ENCODE measurements at places on chromosomes 12 and 14. TPM values are rescaled to one million over a fixed set of nuclear protein-coding genes. Genes with fewer than 3 reads are reported as not detected.

GRCh38 chr14:22510527-22511110 is 78.4 kb downstream of the DAD1 start:
- peak; percentile 35 for DNase-seq

GRCh38 chr14:71891970-71892369 is 40.3 kb upstream of the RGS6 start:
- DNase-seq = no peak

The KCNK13 gene
- total RNA-seq = 0.17 TPM

- DNase-seq = no peak
Observed at GRCh38 chr12:6542209-6543009, 8.1 kb downstream of the GAPDH start.

The CLEC1A gene
- total RNA-seq = not detected

- DNase-seq = no peak
Observed at GRCh38 chr12:34598851-34599529, 576.7 kb downstream of the ALG10 start.

GRCh38 chr12:30753751-30754382 is 884 bp downstream of the CAPRIN2 start:
- DNase-seq = peak; percentile 12

DNA sequence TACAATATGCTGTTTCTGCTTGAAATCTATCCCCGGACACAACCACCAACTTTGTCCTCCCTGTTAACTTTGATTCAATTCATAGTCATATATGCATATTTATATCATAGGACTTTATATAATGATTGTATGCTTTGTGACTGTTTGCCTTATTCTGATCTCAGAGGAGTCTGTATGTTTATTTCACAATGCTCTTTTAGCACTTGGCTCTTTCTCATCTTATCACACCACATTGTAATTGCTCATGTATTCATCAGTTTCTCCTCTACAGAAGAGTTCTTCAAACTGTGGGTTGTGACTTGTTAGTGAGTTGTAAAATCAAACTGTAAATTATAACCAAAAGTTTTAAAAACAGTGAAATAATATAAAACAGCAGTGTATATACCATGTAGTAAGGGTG is 21.7 kb upstream of the PPM1A start:
- DNase-seq = no peak

GRCh38 chr14:65352964-65353530 is 59.5 kb upstream of the FUT8 start:
- DNase-seq = peak; percentile 88

DNA sequence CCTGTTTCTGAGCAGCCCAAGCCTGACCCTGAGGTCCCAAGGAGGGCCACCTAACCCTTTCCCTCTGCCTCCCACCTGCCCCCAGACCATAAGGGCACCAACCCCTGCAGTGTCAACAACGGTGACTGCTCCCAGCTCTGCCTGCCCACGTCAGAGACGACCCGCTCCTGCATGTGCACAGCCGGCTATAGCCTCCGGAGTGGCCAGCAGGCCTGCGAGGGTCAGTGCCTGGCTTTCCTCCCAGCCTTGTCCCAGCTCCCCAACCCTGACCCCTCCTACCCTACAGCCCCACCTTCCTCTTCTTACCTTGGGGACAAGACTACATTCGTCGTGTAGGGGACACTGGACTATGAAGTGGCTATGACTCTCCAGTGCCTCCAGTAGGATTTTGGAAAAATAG is 33.7 kb upstream of the LRP1-AS start:
- DNase-seq = no peak

DNA sequence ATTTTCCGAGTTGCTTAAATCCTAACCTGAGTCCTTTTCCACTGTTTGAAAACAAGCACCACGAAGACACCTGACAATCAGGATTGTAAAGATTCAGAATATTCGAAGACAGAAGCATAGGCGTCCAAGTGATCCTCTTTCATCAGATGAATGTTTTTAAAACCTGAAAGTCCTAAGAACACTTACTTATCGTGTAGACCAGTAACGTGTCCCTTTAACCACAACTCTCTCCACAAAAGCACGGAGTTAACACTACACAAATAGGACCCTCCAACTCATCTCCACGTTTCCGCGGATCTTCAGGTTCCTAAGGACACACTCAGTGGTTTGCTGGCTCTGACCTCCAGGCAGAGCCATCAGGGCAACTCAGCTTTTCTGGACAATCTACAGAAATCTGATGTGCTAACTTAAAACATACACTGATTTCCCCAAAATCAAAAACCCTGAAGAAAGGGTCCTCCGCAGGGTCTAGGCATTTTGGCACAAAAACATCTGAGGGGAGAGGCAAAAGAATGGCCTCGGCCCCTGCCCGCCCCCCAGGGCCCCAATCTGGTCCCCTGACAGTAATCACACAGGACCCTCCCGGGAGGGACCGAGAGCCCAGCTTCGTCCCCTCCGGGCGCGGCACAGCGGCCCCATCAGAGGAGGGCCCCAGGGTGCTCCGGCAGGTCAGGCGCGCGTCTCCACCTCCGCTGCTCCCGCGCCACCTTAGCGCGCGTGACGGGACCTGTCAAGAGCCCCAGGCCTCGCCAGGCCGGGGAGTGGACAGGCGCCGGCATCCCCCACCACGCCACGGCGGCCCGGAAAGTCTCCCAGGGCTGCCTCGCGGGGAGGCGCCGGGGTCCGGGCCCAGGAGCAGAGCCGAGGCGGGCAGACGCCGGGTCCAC is 925 bp downstream of the DICER1 start:
- peak; percentile 14 for DNase-seq

GRCh38 chr12:51740536-51740935 is 108.0 kb downstream of the FIGNL2 start:
- DNase-seq = no peak

DNA sequence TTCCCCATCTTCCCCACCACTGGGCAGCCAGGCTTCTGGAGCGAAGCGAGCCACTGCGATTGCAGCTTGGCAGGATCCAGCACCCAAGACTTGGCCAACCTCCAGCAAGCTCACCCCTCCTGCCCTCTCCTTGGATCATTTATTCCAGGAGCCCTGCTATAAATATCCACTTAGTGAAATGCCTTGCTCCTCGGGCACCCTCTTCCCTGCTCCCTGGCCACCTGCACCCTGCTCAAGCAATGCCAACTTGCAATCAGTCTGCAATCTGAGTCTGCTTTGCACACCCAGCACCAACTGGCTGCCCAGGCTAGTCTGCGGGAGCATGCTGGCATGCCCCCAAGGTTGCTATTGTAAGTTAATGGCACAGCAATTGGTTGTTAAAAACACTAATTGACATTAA is 666.0 kb downstream of the MED13L start:
- no peak for DNase-seq

- no peak for DNase-seq
Observed at GRCh38 chr12:62726471-62726980, 208.4 kb downstream of the PPM1H start.

DNA sequence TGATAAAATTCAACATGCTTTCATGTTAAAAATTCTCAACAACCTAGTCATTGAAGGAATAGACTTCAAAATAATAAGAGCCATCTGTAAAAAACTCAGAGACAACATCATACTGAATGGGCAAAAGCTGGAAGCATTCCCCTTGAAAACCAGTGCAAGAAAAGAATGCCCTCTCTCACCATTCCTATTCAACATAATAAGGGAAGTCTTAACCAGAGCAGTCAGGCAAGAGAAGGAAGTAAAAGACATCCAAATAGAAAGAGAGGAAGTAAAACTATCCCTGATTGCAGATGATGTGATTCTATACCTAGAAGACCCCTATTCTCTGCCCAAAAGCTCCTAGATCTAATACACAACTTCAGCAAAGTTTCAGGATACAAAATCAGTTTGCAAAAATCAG is 52.9 kb downstream of the APOBEC1 start:
- DNase-seq = no peak

DNA sequence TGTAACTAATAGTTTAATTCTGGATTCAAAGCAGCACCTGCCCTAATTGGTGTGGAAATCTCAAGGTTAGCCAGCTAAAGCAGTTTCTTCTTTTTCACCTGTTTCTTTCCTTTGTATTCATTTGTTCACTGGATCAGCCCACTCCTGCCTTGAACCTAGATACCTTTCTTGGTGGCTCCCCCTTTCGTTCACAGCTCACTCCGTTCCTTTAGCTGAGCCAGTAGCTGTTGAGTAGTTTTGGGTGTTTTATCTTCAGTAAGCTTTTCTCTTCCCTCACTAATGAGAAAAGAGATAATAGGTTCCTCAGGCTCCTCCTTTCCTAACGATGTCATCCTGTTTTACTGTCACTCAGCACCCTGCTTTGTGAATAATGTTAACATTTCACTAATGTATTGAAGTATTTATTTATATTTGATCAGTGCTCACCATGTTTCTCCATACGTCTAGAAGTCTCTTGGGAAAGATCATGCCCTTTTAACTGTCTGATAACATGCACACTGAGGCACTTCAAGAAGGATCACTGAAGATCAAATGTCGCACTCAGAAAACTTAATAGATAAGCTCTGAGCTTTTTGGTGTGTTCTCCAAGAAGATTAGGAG is 121.1 kb downstream of the TGFB3 start:
- no peak for DNase-seq

The KIF21A gene
- 21.7 TPM for total RNA-seq

- peak; percentile 40 for DNase-seq
Observed at GRCh38 chr12:64790166-64790565, 31.0 kb upstream of the GNS start.

The GLIPR1L1 gene
- total RNA-seq = not detected
